Dermis lymphatic vessel endothelial cell (primary cell): ENCODE measurements at places on chromosomes 5 and 9. TPM values are rescaled to one million over a fixed set of nuclear protein-coding genes. Genes with fewer than 3 reads are reported as not detected.

The SYNPO gene
- total RNA-seq: 4.4 and 7.7 TPM in 2 replicates

The SLC6A19 gene
- not detected in 2 replicates for total RNA-seq

The SPEF2 gene
- 0.11 and 1.5 TPM in 2 replicates for total RNA-seq

The STX17 gene
- 14.3 and 18.4 TPM in 2 replicates for total RNA-seq

The IFNE gene
- under 0.01 TPM in 1 of 2 replicates, not detected in the other for total RNA-seq

The CLK4 gene
- 26.1 and 33.3 TPM in 2 replicates for total RNA-seq

The FCN1 gene
- not detected in 2 replicates for total RNA-seq

The STPG3 gene
- total RNA-seq: 0.54 TPM in 1 of 2 replicates, not detected in the other

The BTNL3 gene
- under 0.01 TPM in 2 replicates for total RNA-seq

The SLC1A1 gene
- 2.2 and 4.4 TPM in 2 replicates for total RNA-seq

The ECSCR gene
- 372 and 475 TPM in 2 replicates for total RNA-seq

The WDR38 gene
- total RNA-seq: not detected in 2 replicates

The CSF2 gene
- total RNA-seq: 0.22 TPM in 1 of 2 replicates, not detected in the other

The FRRS1L gene
- total RNA-seq: under 0.01 TPM in 2 replicates

The ADAMTS12 gene
- total RNA-seq: 2.2 and 2.4 TPM in 2 replicates

The THBS4 gene
- total RNA-seq: 0.17 and 0.22 TPM in 2 replicates

The C1QTNF3 gene
- total RNA-seq: 1.1 and 1.4 TPM in 2 replicates

The GALNT12 gene
- total RNA-seq: 0.34 and 0.43 TPM in 2 replicates

The BNC2 gene
- 1.0 and 1.8 TPM in 2 replicates for total RNA-seq

The SMIM33 gene
- total RNA-seq: not detected in 2 replicates

The PCDHGA11 gene
- total RNA-seq: 6.7 and 7.5 TPM in 2 replicates

The MAT2B gene
- total RNA-seq: 111 and 124 TPM in 2 replicates

The TAF1L gene
- under 0.01 TPM in 2 replicates for total RNA-seq

The APBB3 gene
- 5.1 and 6.2 TPM in 2 replicates for total RNA-seq

The CLINT1 gene
- 86.7 and 90.5 TPM in 2 replicates for total RNA-seq

The EQTN gene
- 0.09 and 0.22 TPM in 2 replicates for total RNA-seq

The FAM78A gene
- 2.8 and 3.7 TPM in 2 replicates for total RNA-seq

The PCAT7 gene
- total RNA-seq: not detected in 2 replicates

The LMNB1 gene
- total RNA-seq: 12.4 and 22.5 TPM in 2 replicates

The SPINK4 gene
- total RNA-seq: not detected in 2 replicates

The HEMGN gene
- total RNA-seq: not detected in 2 replicates

The TMEFF1 gene
- total RNA-seq: 9.3 and 12.0 TPM in 2 replicates
